Cerebellum (tissue), 4 donors: ENCODE measurements at places on chromosomes 5 and 9. TPM values are rescaled to one million over a fixed set of nuclear protein-coding genes. Genes with fewer than 3 reads are reported as not detected.

DNA sequence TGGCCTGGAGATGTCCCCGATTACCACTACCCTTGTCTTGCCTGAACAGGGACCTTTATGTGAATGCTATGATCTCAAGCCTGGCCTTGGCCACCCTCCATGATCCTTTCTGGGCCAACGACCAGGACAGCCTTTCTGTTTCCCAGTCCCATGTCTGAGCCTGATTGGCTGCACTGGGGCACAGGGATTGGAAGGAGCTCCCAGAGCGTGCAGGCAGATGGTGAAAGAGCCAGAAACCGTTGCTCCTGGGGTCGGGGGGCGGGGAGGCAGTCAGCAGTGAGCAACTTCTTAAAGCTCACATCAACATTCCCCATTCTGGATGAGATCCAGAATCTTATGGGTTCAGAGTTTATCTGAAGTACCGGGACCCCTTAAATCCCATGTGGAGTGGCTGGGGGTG is 84.4 kb downstream of the INSYN2B start:
- DNase-seq: peak; percentile 24

DNA sequence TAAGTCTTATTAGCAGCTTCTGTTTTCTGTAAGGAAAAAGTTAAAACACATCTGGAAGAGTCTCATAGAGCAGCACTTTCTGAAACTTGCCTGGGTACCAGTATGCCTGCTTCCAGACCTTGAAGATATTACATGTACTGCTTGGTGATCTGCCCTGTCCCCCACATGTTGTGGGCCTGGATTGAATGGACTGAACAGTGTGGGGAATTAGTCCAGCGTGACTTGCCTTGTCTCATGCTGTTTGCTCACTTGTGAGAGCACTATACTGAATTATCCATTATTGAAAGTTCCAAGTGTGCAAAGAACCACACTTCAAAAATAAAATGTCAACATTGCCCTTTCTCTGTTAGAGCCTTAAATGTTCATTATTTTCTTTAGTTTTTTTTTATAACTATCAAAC is 8.9 kb downstream of the CTNNA1 start:
- no peak for DNase-seq

DNA sequence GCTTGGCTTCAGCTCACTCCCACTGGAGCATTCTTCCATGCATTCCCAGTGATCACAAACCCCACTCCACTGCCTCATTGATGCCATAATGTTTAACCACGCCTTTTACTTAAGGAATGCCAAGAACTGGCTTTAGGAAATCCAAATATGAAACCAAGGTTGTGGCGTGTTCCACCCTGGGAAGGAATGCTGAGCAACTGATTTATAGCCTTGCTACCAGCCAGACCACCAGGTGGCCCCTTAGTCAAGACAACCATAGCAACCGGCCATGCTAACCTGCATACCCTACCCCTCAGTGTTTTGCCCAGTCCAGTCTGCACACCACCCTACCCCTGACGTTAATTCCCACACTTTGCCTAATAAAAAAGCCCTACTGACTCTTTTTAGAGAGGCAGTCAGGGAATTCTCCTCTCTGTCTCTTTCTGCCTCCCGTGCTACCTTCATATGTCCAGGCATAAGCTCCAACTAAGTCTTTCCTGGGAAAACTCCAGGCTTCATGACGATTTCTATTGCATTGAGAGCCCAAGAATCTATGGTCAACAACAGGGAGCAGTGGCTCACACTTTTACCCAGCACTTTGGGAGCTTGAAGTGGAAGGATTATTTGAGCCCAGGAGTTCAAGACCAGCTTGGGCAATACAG is 27.0 kb upstream of the PRRC2B start:
- DNase-seq: peak; percentile 53

DNA sequence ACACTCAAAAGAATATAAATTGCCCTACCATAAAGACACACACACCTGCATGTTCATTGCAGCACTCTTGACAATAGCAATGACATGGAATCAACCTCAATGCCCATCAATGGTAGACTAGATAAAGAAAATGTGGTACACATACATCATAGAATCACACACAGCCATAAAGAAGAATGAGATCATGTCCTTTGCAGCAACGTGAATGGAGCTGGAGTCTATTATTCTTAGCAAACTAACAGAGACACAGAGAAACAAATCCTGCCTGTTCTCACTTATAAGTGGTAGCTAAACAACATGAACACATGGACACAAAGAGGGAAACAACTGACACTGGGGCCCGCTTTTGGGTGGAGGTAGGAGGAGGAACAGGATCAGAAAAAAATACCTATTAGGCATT is 2062.2 kb upstream of the CDH6 start:
- DNase-seq: no peak

HIGD2A gene
- 31.9 TPM for total RNA-seq

DNA sequence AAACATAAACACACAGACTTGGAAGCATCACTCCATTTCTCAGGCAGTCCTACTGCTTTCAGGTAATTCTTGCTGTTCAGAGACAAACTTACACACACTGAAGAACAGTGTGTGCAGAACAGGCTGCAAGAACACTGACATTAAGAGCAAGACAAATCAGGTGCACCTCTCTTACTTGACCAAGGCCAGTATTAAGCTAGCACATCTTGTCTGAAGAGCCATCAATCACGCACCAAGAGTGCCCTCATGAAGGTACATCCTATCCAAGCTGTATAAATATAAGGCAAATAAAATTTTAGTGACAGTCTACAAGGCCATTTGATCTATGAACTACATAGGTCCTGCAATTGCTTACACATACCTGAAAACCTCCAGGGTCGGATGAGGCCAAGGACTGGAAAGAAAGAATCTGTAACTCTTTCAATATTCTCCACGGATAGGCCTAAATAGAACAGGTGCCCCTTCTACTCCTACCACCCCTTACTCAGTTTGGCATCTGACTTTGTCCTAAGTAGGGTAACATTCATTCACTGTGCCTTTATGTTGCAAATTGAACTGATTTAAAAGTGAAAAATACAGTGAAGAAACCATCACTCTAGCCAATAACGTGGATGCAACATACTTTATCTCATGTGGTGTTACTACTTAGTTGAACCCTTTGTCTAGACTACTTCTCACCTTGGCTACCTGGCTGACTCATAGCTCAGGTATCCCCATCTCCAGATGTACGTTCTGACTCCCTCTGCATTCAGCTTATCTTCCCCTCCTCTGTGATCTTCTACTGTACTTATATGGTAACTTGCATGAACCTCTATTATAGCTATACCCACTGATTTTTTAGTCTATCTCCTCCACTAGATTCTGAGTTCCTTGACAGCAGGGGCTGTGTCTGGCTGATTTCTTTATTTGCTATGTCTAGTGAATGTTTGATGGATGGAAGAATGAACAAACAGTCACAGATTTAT is 256.3 kb downstream of the KIAA0825 start:
- no peak for DNase-seq

FOXE1 gene
- total RNA-seq: not detected

- DNase-seq: no peak
Measured at GRCh38 chr5:172862165-172862801, 28.2 kb downstream of the ERGIC1 start.

- no peak for DNase-seq
Measured at GRCh38 chr5:126234563-126235195, 188.5 kb upstream of the GRAMD2B start.

DNA sequence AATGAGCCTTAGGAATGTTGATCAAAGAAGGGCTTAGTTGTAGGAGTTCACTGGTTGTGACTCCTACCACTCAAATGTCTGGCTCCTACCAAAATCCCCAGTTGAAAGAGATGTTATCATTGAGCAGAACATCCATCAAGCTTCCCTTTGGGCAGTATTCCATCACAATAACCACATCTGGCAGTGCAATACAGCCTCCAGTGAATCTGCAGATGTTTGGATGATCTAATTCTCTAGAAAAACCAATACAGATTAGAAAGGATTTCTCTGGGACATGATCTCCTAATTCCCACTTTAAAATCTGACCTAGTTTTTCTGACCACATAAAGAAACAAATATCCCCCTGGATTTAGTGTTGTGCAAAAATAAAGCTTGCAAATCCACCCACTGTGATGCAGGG is 81.6 kb downstream of the TMEM215 start:
- DNase-seq: no peak

DNA sequence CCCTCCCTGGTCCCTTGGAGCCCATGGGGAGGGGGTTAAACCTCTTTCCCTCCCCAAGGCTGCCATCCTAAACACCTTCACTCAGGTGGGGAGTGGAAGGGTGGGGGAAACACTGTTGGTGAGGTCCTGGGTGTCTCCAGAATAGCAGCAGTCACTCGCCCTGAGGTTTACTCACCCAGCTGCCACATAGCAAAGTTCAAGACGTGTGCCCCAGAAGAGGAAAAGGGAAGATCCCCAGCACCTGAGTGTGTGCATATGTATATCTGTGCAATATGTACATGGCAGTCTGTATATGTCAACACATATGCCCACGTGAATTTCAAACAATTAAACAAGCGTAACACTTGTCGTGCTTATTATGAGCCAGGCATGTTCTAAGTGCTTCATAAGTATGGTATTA is 31.3 kb upstream of the SMU1 start:
- no peak for DNase-seq

GRCh38 chr5:151051931-151052608 is 28.8 kb downstream of the TNIP1 start:
- no peak for DNase-seq

GRCh38 chr5:171115519-171115918 is 193.5 kb upstream of the TLX3 start:
- no peak for DNase-seq

DNA sequence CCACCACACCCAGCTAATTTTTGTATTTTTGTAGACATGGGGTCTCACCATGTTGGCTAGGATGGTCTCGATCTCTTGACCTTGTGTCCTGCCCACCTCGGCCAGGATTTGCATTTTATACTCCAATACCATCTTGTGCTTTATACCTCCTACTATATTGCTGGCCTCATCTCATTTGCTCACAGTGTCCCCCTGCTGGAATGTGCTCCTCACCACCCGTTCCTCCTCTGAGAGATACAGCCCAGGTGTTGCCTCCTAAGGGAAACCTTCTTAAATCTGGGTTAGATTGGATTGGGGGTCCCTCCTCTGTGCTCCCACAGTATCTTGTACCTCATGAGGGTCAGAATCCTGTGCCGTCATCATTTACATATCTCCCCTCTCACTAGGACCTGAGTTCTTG is 131.7 kb downstream of the PAPPA start:
- no peak for DNase-seq

GRCh38 chr9:127569886-127570401 is 42.1 kb upstream of the STXBP1 start:
- no peak for DNase-seq

- no peak for DNase-seq
Measured at GRCh38 chr5:67059744-67060490, 136.7 kb downstream of the CD180 start.

- no peak for DNase-seq
Measured at GRCh38 chr9:110850401-110851135, 182.0 kb downstream of the MUSK start.

- DNase-seq: no peak
Measured at GRCh38 chr5:177194268-177194667, 60.7 kb downstream of the NSD1 start.

GRCh38 chr5:115559524-115559923 is 14.9 kb upstream of the FEM1C start:
- no peak for DNase-seq

DNA sequence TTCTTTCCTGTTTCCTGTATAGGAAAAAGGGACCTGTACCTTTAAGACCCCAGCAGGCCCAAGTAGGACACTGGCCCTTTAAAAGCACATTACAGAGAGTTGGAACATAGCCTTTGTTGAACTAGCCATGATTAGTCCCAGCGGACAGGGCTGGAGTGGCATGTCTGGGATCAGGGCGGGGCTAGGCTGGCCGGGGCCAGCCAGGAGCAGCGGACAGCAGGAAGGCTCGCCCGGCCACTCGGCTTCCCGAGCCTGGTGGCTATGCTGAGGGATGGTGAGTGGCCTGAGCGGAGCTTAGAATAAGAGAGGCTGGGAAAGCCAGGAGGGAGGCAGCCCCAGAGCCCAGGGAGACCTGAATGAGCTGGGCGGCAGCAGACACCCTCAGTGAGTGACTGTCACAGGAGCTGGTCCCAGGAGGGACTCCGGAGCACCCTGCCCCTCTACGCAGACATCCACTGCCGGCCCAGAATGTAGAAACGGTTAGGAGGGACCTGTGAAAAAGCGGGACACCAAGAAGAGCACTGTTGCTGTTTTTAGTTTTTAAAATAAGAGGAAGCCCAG is 92.1 kb downstream of the DAB2IP start:
- peak; percentile 86 for DNase-seq
